Right hindlimb (tissue), 1 donor: ENCODE measurements at places on chromosomes 1 and 21.
A peak's percentile ranks its signal among the peaks of the same experiment; 100 is the strongest.

DNA sequence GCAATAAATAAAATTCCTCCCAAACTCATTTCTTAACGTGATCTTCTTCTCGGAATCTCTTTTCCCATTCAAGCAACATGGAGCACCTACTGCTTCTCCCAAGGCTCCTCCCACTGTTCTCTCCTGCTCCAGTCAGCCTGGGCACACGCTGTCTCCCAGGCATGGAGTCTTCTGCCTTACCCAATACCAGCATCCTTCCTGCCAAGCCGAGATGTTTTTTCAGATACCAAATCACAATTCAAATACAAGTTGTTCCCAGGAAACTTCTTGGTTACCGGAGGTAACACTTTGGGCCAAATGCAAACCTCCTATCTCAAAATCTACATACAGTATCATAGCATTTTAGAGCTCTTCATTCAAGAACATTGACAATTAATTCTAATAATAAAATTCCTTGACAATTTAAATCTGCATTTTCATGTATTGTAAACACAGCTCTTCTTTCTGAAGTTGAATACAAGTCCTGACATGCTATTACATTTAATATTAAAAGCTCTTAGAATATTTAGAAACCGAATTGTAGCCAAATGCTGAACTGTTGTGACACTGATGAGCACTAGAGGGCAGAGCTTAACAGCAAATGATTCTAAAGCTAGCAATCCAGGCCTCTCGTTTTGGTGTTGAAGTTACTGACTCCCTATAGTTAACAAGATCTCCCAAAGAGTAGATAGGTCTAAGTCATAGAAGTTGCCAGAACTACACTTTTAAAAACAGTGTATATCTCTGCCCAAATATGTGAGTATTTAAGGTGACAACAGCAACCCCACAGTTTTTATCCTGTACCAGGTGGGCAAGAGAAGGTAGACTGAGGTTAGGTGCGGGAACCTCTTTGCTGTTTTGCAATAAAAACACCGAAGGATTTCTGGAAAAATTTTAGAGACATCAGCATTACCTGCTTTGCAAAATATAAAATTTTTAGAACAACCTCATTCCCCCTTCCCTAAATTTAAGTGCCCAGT is 52.3 kb downstream of the BCAR3 start:
- peak; percentile 56 for DNase-seq

- no peak for DNase-seq
These were observed 60.3 kb upstream of the RGS18 start for GRCh38 chr1:192098001-192098400.

GRCh38 chr1:173682184-173682583 is 12.5 kb upstream of the ANKRD45 start:
- DNase-seq: no peak

- no peak for DNase-seq
These were observed 1.3 kb downstream of the SLC41A1 start for GRCh38 chr1:205811660-205812059.
